Activated CD8-positive, alpha-beta T cell treated with anti-CD3 and anti-CD28 coated beads, Interleukin-2, amount 10 ng/mL, durations not matched to agents 7 days and 5 days (primary cell): ENCODE measurements at places on chromosomes 4 and X.

DNA sequence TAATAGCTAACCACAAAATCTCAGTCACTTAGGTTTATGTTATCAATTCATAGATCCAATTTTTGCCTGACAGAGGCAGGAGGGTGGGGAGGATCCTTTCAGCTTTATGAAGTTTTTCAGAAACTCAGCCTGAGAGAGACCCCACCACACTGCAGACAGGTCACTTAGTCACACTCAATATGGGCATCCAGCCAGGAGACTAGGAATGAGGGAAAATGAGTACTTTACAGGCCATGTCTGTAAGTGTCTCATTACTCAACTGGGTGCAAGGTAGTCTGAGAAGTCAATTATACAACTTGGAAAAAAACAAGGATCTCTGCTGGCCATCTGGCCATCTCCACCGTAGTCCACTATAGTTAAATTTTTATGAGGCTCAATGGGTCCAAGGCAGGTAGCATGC lies 365.9 kb downstream of the INPP4B start:
- DNase-seq = no peak
- H3K27me3 ChIP-seq = no peaks in the 10 kb centered on the region
- no peaks in the 10 kb centered on the region for H3K36me3 ChIP-seq
- H3K27ac ChIP-seq = no peak overlapping the region
- no peak overlapping the region for H3K4me3 ChIP-seq
- no peaks in the 10 kb centered on the region for H3K4me1 ChIP-seq

GRCh38 chr4:182872886-182873285 lies 44.3 kb downstream of the DCTD start:
- H3K36me3 ChIP-seq = peaks cover 2% of the 10 kb centered on the region
- H3K4me1 ChIP-seq = no peaks in the 10 kb centered on the region
- no peak for DNase-seq
- no peak overlapping the region for H3K4me3 ChIP-seq

- H3K4me3 ChIP-seq = no peak overlapping the region
- DNase-seq = no peak
- H3K27me3 ChIP-seq = no peaks in the 10 kb centered on the region
- H3K36me3 ChIP-seq = no peaks in the 10 kb centered on the region
- H3K4me1 ChIP-seq = no peaks in the 10 kb centered on the region
Measured at GRCh38 chrX:11311706-11312105, 18.5 kb downstream of the AMELX start.

DNA sequence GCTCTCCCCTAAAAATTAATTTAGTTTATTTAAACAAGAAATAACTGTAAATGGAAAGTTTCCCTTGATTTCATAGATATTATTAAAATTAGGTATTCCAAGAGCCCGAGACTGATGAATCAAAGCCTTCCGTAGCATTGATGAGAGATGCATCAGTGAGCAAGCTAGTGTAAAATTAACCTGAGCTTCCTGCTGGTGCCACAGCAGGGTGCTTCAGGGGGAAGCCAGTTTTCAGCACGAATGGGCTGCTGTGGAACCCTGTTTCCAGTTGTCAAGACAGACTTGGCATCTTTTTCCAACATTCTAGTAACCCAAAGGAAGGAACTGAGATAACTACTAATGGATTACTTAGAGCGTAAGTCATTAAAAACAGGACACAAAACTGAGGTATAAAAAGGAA lies 221.7 kb downstream of the RBMX2 start:
- no peaks in the 10 kb centered on the region for H3K27me3 ChIP-seq
- no peak overlapping the region for H3K27ac ChIP-seq
- H3K36me3 ChIP-seq = no peaks in the 10 kb centered on the region
- no peak for DNase-seq
- H3K4me3 ChIP-seq = no peak overlapping the region
